ENCODE measurements at places on chromosomes 7 and 10.

DNA sequence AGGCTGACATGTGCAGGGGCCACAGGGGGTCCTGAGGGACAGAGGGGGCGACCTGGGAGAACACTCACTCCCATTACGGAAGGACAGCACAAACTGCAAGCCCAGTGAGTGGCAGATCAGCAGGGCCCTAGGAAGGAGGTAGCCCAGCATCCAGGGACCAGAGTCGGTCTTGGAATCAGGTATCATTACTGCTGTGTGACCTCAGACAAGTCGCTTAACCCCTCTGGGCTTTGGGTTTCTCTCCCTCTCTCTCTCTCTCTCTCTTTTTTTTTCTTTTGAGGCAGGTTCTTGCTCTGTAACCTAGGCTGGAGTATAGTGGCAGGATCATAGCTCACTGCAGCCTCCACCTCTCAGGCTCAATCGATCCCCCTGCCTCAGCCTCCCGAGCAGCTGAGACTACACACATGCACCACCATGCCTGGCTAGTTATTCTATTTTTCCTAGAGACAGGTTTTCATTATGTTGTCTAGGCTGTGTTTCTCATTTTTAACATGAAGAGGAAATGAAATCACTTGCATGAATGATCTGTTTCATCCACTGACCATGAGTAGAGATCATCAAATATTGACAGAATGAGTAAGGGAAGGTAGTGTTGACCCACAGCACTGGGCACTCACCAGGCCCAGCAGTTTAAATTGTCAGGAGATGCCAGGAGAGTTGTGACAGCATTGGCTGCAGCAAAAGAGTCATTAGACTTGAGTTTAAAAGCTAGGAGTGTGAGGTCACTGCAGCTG, 49.4 kb downstream of the BUB3 start:
- DNase-seq = no peak

DNA sequence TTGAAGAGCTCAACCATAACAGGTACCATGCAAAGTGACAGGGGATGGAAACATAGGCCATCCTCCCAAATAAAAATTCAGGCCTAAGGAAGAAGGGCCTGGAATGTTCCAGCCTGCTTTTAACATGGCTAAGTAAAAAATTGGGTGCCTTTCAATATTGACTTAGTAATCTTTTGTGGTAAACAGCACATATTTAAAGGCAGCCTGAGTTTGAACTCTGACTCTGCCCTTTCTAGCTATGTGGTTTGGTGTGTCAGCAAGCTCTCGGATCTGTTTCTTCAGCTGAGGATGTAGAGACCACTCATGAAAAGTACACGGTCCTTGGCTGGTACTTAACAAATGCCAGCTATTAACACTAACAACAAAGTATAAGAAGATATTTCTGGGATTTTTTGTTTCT, 191.8 kb upstream of the CDCA7L start:
- DNase-seq = no peak

GRCh38 chr7:100469227-100470044, 5.4 kb upstream of the SPACDR start:
- peak; percentile 71 for DNase-seq

- no peak for DNase-seq
These were observed 79.6 kb downstream of the HGF start for GRCh38 chr7:81690251-81690650.

- no peak for DNase-seq
These were observed 26.4 kb downstream of the BMPR1A start for GRCh38 chr10:86782701-86783418.

- no peak for DNase-seq
These were observed 3.2 kb downstream of the POLR1F start for GRCh38 chr7:19705663-19706062.

GRCh38 chr10:60169111-60169510, 220.6 kb downstream of the ANK3 start:
- no peak for DNase-seq

Measured in stimulated activated CD8-positive, alpha-beta memory T cell treated with anti-CD3 and anti-CD28 coated beads, Interleukin-4, amount 100 ng/mL, for 1 hour (primary cell).